ENCODE measurements at places on chromosomes 7 and 10.

- no peak for DNase-seq
These were observed 769.3 kb downstream of the KCNMA1 start for GRCh38 chr10:76868098-76868977.

- DNase-seq = no peak
These were observed 43.4 kb upstream of the PRSS58 start for GRCh38 chr7:142301299-142301698.

DNA sequence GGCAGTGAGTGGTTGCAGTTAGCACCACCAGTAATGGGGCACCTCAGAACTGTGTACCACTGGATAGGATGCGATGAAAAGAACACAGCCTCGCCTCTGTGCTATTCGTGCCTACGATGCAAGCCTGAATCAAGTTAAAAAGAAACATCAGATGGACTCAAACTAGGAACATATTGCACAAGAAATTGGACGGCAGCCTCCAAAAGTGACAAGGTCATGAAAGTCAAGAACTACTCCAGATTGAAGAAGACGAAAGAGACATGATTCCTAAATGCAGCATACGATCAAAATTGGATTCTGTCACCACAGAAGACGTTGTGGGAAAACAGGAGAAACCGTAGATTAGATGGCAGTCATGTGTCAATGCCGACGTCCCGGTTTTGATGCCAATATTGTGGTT is 648.1 kb upstream of the FOXK1 start:
- DNase-seq = no peak

DNA sequence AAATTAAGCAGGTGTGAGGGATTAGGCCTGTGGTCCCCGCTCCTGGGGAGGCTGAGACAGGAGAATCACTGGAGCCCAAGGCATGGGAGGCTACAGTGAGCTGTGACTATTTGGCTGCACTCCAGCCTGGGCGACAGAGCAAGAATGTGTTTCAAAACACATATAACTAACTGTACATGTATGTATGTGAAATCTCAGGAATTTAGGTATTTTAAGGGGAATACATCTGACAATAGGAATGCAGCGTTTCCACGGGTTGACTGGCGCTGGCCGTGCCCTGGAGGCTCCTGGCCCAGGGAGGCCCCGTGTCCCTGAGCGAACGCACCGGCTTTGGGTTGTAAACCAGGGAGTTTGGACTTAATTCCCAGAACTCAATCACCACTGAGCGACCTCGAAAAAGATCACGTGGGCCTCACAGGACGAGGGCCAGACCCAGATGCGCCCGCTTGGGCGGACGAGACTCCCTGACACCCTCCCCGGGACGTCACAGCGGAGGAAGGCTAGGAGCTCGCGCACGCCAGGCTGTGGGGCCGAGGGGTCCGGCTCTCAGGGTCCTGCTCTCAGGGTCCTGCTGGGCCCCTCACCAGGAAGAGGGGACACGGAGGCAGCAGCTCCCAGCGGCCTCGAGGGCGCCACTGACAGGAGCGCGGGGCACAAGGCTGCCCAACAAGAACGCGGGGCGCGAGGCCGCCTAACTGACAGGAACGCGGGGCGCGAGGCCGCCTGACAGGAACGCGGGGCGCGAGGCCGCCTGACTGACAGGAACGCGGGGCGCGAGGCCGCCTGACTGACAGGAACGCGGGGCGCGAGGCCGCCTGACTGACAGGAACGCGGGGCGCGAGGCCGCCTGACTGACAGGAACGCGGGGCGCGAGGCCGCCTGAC is 18.4 kb downstream of the PTPRN2 start:
- DNase-seq = no peak

GRCh38 chr10:3865565-3865964 is 80.6 kb upstream of the KLF6 start:
- no peak for DNase-seq

DNA sequence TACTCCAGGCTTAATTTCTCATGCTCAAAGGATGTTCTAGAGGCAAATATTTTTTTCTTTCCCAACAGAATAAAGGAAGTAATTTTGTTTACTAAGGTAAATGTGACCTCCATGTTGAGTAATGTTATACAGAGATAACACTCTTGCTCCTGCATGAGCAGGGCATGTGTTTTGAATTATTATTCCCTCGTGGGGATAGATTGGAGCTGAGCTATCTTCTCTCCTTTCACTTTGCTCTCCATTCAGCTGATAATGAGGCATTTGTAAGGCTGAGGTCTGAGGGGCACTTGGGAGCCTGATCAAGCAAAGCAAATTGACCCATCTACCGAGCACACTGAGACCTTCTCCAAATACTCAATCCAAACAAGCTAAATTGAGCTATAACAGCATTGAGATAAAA is 50.7 kb upstream of the GHITM start:
- DNase-seq = no peak

GRCh38 chr10:58674251-58674650 is 161.6 kb downstream of the BICC1 start:
- no peak for DNase-seq

DNA sequence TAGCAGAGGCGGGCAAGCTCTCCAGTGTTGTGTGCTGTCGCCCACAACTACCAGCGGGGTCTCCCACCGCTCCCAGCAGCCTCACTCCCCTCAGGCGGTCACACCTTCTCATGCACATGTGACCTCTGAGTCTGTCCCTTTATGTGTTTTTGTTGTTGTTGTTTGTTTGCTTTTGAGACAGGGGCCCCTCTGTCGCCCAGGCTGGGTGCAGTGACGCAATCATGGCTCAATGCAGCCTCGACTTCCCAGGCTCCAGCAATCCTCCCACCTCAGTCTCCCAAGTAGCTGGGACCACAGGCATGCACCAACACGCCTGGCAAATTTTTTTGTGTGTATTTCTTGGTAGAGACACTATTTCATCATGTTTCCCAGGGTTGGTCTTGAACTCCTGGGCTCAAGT is 1.5 kb downstream of the CPSF4 start:
- no peak for DNase-seq

GRCh38 chr7:114026486-114027089 is 107.8 kb upstream of the PPP1R3A start:
- no peak for DNase-seq

All from left forelimb (tissue), 1 donor.